Ovary (tissue), 10 donors: ENCODE measurements at places on chromosomes 2 and 18.

DNA sequence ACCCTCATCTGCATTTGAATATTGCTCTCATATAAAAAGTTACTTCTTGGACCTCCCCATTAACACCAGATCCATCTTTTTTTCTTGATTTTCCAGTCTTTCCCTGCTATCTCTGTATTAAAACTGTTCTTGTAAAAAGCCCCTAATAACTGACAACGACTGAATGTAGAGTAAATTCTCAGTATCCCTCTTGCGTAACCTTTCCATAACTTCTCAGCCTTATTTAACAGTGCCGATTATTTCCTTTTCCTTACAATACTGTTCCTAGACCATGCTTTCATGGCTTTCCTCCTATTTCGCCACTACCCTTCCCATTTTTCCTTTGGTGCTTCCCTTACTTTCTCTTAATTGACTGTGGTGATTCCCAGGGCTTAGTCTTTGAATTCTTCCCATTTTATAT, 348.9 kb upstream of the DSEL start:
- DNase-seq: no peak
- no peak overlapping the region for H3K4me3 ChIP-seq
- H3K27me3 ChIP-seq: no peaks in the 10 kb centered on the region

DNA sequence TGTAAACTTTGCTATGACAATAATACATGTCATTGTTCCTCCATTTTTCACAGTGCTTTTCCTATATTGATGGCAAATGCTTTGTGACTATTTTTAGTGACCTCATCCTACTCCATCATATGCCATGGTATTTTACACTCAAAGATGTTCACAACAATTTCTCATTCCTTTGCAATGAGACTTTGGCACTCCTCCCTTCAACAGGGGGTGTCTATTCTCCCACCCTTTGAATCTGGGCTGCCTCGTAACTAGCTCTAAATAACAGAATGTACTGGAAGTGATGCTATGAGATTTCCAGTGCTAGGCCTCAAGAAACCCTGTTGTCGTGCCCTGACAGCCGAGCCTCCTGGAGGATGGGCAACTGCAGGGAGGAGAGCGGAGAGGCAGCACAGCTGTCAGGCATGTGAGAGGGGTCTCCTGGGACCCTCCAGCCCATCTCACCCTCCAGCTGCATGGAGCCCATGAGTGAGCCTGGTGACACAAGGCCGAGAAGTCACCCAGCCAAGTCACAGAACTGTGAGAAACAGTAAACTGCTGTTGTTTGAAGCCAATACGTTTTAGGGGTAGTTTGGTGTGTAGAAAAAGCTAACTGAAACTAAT, 103.1 kb upstream of the APCDD1 start:
- no peaks in the 10 kb centered on the region for H3K27me3 ChIP-seq
- no peak for DNase-seq
- H3K27ac ChIP-seq: no peak overlapping the region
- peaks cover 8% of the 10 kb centered on the region for H3K4me1 ChIP-seq
- H3K4me3 ChIP-seq: no peak overlapping the region
- no peaks in the 10 kb centered on the region for H3K36me3 ChIP-seq

DNA sequence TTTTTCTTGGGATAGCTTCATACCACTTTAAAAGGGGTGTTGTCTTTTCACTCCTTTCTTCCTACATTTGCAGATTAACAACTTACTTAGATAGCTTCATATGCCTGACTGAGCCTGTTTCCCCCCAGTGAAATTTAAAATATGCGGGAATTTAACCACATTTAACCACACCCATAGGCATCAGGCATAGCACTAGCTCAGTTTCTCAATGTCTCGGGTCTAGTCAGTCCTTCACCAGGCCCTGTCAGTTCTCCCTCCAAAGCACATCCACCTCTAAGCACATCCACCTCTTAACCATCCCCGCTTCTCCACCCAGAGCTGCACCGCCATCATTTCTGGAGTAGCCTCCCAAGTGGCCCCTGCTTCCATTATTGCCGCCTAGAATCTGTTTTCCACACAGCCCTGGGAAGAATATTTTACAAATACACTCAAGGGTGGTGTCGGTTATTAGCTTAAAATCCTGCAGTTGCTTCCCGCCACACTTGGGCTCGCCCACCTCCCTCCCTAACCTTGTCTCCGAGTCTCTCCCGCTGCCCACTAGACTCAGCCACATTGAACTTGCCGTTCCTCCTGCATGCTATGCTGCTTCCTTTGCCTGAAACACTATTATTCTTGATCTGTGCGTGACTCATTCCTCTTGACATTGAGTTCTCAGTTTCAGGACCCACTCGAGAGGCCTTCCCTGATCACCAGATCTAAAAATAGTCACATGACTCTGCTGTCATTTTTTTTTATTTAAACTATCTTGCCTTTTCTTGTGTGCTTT, 68.3 kb downstream of the SPTBN1 start:
- DNase-seq: no peak
- H3K27ac ChIP-seq: no peak overlapping the region
- no peak overlapping the region for H3K4me3 ChIP-seq
- no peaks in the 10 kb centered on the region for H3K27me3 ChIP-seq
- peaks cover 4% of the 10 kb centered on the region for H3K4me1 ChIP-seq

DNA sequence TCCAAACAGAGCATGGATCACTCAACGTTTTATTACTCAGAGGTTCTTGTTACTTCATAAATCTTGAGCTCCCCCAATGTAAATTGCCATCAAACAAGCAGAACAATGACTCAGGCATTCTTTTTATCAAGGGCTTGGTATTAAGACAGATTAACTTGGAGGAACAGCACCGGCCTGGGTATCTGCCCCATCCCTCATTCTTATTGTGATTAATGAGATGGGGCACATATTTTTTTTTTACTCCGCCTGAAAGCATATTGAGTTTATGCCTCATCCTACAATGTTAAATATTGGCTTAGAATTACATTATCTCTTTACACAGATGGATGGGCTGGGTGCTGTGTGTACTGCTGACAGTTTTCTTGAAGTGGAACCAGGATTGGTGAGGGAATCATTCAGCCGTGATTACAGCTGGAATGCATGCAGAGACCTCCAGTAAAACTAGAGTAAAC, 387.3 kb downstream of the CLIP4 start:
- H3K4me3 ChIP-seq: no peak overlapping the region
- H3K27ac ChIP-seq: no peak overlapping the region
- H3K4me1 ChIP-seq: no peaks in the 10 kb centered on the region
- no peak for DNase-seq
- no peaks in the 10 kb centered on the region for H3K27me3 ChIP-seq

GRCh38 chr18:59629894-59630293, 67.3 kb downstream of the CCBE1 start:
- peaks cover 7% of the 10 kb centered on the region for H3K4me1 ChIP-seq
- no peaks in the 10 kb centered on the region for H3K27me3 ChIP-seq
- H3K27ac ChIP-seq: no peak overlapping the region
- no peak overlapping the region for H3K4me3 ChIP-seq
- H3K36me3 ChIP-seq: no peaks in the 10 kb centered on the region

GRCh38 chr2:199273042-199273511, 184.7 kb downstream of the SATB2 start:
- no peak overlapping the region for H3K4me3 ChIP-seq
- no peaks in the 10 kb centered on the region for H3K36me3 ChIP-seq
- no peaks in the 10 kb centered on the region for H3K27me3 ChIP-seq
- H3K27ac ChIP-seq: no peak overlapping the region

GRCh38 chr2:155203178-155203577, 504.7 kb downstream of the KCNJ3 start:
- H3K4me3 ChIP-seq: no peak overlapping the region
- no peaks in the 10 kb centered on the region for H3K36me3 ChIP-seq
- no peak for DNase-seq

DNA sequence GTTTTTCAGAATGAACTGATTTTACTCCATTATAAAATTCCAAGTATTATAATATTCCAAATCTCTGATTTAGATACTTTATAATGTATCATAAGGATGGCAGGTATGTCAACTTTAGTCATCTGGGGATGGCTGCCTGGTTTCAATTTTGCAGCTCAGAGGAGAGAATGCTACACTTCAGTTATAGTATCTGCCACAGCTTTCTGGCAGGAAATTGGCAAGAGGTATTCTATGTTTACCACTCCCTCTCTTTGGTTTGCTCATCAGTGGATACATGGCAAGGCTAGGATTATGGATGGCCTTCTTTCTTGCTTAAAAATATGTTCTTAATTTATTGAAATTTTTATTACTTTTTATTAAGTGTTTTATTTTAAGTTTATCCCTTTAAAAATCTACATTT, 67.0 kb upstream of the TNFRSF11A start:
- DNase-seq: no peak
- no peaks in the 10 kb centered on the region for H3K36me3 ChIP-seq
- no peak overlapping the region for H3K4me3 ChIP-seq
- H3K27me3 ChIP-seq: no peaks in the 10 kb centered on the region

GRCh38 chr2:172698041-172698863, 37.4 kb upstream of the RAPGEF4 start:
- no peak overlapping the region for H3K27ac ChIP-seq
- H3K4me1 ChIP-seq: no peaks in the 10 kb centered on the region
- no peak overlapping the region for H3K4me3 ChIP-seq
- no peaks in the 10 kb centered on the region for H3K27me3 ChIP-seq
- DNase-seq: no peak

DNA sequence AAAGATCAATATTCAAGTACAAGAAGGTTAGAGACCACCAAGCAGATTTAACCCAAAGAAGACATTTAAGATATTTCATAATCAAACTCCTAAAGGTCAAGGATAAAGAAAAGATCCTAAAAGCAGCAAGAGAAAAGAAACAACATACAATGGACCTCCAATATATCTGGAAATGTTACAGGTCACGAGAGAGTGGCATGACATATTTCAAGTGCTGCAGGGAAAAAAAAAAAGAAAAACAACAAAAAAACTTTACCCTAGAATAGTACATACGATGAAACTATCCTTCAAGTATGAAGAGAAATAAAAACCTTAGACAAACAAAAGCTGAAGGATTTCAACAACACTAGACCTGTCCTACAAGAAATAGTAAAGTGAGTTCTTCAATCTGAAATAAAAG, 91.5 kb upstream of the CD226 start:
- no peaks in the 10 kb centered on the region for H3K27me3 ChIP-seq
- H3K27ac ChIP-seq: no peak overlapping the region
- DNase-seq: no peak
- H3K36me3 ChIP-seq: no peaks in the 10 kb centered on the region
- no peak overlapping the region for H3K4me3 ChIP-seq
- H3K4me1 ChIP-seq: no peaks in the 10 kb centered on the region

DNA sequence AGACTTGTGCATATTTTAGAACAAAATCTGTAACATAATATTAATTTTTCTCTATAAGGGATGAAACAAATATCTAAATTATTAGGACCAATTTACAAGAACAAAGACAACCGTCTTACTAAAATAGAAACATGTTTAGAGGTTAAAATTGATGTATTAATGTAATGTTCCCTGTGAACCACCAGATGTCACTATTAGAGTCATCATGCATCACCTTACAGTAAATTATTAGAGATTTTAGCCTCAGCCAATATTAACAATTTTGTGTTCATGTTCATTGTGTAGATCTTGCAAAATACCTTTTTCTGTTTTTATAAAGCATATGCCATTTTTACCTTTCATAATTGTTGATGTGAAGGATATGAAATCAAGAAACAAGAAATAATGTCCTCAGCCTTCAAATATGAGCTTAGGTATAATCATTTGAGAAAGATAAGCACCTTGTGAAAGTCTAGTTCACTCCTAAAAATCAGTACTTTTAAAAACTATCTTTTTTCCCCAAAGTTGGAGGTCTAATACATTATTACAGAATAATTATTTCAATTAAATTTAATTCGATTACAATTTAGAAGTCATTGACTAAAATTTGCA, 344.3 kb upstream of the KCNH7 start:
- no peaks in the 10 kb centered on the region for H3K36me3 ChIP-seq
- H3K27ac ChIP-seq: no peak overlapping the region
- H3K4me1 ChIP-seq: no peaks in the 10 kb centered on the region

DNA sequence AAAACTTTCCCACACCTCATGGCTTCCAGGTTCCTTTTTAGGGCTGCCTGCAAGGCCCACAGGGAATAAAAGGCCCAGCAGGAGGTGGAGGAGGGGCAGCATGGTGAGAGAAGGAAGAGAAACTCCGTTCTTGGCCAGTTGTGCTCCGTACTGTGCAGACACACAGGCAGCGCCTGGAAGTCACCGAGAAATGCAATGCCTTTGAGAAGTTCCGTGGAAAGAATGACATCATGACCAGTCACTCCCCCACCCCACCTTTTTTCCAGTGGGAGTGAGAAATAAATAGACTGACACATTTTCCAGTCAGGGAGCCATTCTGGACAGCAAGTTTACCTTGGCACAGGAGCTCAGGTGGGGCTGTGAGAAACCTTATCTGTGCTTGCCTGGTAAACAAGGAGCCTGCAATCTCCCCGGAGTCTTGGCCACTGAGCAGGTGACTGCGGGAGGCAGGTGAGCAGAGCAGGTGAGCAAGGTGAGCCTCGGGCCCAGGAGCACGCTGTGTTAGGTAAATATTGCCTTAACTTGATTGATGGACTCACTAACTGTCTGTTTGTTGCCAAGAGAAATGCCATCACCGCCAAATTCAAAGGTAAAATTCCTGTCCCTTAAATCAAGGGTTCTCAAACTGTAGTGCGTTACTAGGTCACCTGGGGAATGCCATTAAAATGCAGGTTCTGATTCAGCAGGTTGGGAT, 13.5 kb upstream of the LBH start:
- H3K27me3 ChIP-seq: no peaks in the 10 kb centered on the region
- H3K4me3 ChIP-seq: no peak overlapping the region
- H3K27ac ChIP-seq: no peak overlapping the region
- no peak for DNase-seq
- H3K36me3 ChIP-seq: no peaks in the 10 kb centered on the region

- H3K4me1 ChIP-seq: no peaks in the 10 kb centered on the region
- H3K36me3 ChIP-seq: no peaks in the 10 kb centered on the region
- no peak overlapping the region for H3K4me3 ChIP-seq
- no peak overlapping the region for H3K27ac ChIP-seq
- H3K27me3 ChIP-seq: no peaks in the 10 kb centered on the region
- DNase-seq: no peak
Observed at GRCh38 chr2:104420953-104421352, 433.0 kb upstream of the POU3F3 start.

DNA sequence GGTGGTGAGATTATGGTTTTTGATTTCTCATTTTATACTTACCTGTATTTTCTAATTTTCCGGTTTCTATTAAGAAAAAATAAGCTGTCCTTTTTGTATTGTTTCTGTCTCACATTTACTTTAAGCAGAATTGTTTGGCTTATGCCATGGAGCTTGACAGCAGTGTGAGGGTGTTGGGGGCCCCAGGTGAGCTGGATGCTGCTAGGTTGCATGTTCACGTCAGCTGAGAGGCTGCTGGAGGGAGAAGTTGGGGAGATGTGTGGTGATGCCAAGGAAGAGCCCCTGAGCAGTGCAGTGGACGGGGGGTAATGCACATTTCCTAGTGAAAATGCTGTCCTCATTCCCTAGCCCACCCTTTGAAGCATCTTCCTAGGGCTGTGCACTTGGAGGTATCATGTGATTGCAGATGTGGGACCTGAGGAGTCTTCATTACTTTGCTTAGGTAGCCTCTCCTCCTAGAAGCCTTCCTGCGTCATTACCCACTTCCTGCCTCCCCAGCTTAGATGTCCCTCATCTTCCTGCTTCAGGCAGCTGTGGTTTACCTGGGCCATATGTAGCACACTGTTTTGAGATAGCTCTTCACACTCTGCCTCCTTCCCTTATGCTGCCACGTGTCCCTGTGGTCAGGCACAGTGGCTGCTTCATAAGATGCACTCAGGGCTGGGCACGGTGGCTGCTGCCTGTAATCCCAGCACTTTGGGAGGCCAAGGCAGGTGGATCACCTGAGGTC, 16.2 kb downstream of the ATG16L1 start:
- H3K4me1 ChIP-seq: no peaks in the 10 kb centered on the region
- H3K36me3 ChIP-seq: no peaks in the 10 kb centered on the region
- DNase-seq: no peak
- no peak overlapping the region for H3K27ac ChIP-seq
